ENCODE measurements at places on chromosomes 13 and 19.

DNA sequence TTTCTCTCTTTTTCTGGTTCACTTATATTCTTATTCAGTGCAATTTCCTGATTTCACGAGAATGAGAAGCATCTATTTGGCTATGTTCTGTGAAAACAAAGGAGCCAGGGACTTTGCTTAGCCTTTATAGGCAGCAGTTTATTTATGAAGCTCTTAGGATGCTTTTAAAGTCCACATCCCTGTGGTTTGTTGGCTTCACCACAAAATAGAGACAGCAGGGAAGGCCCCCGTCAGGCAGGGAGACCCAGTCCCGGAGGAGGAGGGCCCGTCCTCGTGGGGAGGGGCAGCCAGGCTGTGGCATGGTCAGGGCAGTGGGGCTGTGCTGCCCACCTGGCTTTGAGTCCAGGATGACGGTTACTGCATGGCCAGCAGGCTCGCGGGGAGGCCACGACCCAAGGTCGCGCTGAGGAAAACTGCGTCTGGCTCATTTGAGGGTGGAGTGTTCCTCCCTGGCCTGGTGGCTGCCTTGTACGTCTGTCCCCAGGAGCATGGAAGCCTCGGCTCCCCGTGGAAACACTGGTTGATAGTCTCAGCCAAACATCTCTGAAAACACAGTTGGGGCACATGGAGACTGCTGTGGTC lies 92.7 kb downstream of the ATP11A start:
- DNase-seq, result no peak

- DNase-seq, result no peak
Measured at GRCh38 chr13:86486582-86486981, 687.4 kb upstream of the SLITRK6 start.

DNA sequence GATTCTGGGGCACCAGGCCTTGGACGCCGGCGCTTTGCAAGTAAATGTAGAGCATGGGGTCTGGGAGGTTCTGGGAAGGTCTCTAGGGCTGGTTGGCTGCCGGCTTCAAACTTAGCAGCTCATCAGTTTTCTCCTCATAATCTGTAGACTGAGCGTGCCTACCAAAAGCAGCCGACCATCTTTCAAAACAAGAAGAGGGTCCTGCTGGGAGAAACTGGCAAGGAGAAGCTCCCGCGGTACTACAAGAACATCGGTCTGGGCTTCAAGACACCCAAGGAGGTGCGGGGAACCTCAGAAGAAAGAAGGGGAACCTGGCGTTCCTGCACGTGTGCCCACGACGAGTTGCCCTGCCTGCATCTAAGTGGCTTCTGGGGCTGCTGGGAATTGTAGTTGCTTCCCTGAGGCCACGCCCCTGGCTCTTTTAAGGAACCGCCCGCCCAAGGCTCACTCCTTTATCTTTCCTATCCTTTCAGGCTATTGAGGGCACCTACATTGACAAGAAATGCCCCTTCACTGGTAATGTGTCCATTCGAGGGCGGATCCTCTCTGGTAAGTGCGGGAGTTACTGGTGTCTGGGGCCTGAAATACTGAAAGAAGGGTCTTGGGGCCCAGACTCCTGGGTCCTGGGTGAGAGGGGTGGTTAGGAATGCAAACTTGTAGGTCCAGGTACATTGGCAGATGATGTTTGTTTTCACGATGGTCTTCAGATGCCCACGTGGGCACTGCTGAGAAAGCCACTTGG lies 984 bp downstream of the RPS11 start:
- peak; percentile 50 for DNase-seq

- no peak for DNase-seq
Measured at GRCh38 chr13:59665732-59666131, 498.0 kb downstream of the DIAPH3 start.

- DNase-seq, result no peak
Measured at GRCh38 chr13:46377554-46377953, 9.5 kb downstream of the RUBCNL start.

DNA sequence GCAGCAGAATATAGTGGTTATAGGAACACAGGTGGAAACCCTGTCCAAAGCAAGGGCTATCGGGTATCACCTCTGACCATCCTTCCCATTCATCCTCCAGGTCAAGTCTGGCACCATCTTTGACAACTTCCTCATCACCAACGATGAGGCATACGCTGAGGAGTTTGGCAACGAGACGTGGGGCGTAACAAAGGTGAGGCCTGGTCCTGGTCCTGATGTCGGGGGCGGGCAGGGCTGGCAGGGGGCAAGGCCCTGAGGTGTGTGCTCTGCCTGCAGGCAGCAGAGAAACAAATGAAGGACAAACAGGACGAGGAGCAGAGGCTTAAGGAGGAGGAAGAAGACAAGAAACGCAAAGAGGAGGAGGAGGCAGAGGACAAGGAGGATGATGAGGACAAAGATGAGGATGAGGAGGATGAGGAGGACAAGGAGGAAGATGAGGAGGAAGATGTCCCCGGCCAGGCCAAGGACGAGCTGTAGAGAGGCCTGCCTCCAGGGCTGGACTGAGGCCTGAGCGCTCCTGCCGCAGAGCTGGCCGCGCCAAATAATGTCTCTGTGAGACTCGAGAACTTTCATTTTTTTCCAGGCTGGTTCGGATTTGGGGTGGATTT lies 2.1 kb upstream of the RAD23A start:
- no peak for DNase-seq

GRCh38 chr19:53034054-53034453 lies 10.5 kb upstream of the ERVV-2 start:
- DNase-seq, result no peak

- DNase-seq, result no peak
Measured at GRCh38 chr13:50410921-50411746, 395.9 kb downstream of the KCNRG start.

- DNase-seq, result peak; percentile 97
Measured at GRCh38 chr19:56105090-56105701, 15.9 kb downstream of the ZNF787 start.

Measured in NCI-H2081 (cell line).